ENCODE measurements at places on chromosomes 3 and 15.

DNA sequence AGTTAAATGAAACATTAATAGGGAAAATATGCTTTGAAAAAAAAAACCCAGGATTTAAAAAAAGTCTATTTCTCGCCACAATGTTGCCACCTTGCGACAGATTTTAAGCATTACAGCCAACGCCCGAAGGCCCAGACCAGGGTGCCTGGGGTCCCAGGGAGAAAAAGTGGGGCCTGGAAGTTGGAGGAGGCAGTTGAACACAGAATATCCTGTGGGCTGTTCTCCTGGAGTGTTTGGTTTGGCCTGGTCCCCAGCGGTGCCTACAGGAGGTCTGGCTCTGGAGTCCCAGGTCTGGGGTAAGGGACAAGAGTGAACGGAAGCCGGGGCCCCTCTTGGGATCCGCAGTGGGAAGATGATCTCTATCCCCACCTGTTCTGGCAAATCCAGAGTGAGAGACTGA, 3.4 kb downstream of the RNU6-1 start:
- DNase-seq, result peak; percentile 60

- no peak for DNase-seq
Measured at GRCh38 chr15:92383519-92384324, 10.0 kb upstream of the ST8SIA2 start.

DNA sequence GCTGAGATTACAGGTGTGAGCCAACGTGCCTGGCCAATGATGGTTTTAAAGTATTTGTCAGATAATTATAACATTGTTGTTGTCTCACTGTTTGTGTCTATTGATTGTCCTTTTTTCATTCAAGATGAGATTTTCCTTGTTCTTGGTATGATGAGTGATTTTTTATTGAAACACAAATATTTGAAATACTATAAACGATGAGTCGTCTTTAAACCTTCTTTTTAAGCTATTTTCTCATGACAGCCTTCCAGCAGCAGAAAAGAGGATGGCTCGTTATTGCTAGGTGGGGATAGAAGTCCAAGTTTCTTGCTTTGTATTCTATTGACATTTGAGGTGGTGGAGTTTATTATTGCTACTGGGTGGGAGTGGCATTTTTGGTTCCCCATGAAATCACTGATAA, 61.7 kb upstream of the MDFIC2 start:
- DNase-seq, result no peak

DNA sequence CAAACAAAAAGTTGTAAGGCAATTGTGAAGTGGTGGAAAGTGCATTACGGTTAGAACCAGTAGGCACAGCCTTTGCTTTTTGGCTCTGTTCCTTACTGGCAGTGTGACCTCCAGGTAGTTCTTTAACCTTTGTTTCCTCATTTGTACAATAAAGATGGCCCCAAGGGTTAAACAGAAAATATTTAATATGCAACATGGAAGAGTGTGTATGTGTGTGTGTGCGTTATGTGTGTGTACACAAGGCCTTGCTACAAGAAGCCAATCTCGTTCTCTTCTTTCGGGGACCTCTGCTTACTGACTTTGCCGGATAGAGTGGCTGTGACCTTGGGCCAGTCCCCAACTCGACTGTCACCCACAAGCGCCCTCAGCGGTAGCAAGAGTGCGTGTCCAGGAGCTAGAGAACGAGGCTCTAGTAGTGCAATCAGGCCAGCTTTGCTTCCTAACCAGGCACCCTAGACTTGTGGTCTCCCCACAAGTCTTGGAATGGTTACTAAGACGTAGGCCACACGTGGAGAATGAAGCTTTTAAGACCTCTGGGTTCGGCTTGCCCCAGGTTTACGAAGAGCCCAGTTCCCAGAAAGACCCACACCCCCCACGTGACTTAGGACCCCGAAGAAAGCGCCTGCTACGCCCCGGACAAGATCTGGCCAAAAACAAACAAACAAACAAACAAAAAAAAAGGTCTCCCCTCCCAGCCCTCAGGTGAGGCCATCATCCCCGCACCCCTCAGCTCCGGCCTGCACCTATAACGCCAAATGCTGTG, 593 bp downstream of the CIAO2A start:
- peak; percentile 76 for DNase-seq

GRCh38 chr3:147377412-147378367, 28.7 kb downstream of the ZIC4 start:
- no peak for DNase-seq

DNA sequence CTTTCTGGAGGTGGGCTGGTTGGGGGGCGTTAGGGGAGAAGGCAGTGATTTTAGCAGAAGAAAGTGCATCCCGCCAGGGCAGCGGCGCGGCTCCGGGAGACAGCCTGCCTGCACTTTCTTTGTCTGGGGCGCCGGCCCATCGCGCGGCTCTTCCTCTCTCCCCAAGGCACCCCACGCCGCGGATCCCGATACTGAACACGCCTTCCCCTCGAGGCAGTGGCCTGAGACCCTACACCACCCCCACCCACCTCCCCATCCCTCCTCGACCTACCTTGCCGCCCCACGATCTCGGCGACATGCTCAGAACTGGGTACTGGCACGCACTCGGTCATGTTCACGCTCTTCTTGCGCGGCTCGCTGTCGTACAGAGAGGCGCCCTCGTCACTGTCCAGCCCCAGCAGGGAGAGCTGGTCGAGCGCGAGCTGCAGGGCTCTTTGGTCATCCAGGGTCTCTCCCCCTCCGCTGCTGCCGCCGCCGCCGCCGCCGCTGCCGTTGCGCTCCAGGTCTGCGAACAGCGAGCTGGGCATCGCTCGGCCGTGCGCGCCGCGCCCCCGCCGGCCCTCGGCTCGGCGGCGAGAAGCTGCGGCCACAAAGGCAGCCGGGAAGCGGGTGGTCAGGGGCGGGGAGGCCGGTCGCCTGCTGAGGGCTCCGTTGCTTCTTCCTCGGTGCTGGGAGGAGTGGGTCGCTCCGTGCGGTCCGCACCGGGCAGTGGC, 483 bp downstream of the MEX3B start:
- peak; percentile 29 for DNase-seq

DNA sequence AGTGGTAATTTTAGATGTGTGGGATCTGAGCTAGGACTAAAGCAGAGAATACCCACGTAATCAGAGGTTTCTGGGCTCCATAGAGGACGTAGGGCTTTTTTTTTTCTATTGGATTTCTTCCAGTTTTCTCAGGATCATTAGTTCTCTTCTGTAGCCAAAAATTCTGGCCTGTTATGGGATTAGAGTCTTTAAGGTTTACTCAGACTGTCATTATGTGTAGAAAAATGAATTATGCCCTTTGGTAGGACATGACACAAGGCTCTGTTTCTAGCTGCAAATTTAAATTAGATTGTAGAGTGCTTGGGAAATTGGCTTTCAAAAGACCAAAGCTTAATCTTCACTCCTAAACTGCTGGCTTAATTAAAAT, 1.9 kb downstream of the SETD5 start:
- DNase-seq, result no peak

GRCh38 chr15:89316504-89316903, 18.1 kb downstream of the POLG start:
- no peak for DNase-seq

GRCh38 chr3:130779486-130779885, 32.9 kb upstream of the PIK3R4 start:
- DNase-seq, result no peak

- no peak for DNase-seq
Measured at GRCh38 chr3:72829701-72830100, 18.5 kb downstream of the SHQ1 start.
